ENCODE measurements at places on chromosomes 3 and 15.
A peak's percentile ranks its signal among the peaks of the same experiment; 100 is the strongest.

- DNase-seq = peak; percentile 72
Measured at GRCh38 chr3:161415506-161416231, 44.4 kb upstream of the SPTSSB start.

DNA sequence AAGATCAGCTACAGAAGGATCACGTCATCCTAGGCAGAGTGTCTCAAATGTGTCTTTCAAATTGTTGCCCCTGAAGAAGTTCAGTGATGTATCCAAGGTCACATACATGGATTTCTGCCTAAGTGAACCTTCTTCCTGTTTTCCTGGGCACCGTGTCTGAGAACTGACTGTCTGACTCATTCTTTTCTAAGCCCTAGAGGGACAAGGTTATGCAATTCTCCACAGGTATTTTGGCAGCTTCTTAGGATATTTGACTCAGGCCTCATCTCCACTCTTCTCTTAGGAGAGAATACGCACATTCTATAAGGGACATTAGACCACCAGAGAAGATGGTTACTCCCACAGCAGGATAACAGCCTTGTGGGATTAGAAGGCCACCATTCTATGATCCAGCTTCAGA, 391.9 kb upstream of the THBS1 start:
- peak; percentile 27 for DNase-seq

GRCh38 chr3:148307443-148307843, 390.3 kb upstream of the AGTR1 start:
- no peak for DNase-seq

GRCh38 chr3:70180664-70181063, 131.8 kb downstream of the MDFIC2 start:
- DNase-seq = no peak

DNA sequence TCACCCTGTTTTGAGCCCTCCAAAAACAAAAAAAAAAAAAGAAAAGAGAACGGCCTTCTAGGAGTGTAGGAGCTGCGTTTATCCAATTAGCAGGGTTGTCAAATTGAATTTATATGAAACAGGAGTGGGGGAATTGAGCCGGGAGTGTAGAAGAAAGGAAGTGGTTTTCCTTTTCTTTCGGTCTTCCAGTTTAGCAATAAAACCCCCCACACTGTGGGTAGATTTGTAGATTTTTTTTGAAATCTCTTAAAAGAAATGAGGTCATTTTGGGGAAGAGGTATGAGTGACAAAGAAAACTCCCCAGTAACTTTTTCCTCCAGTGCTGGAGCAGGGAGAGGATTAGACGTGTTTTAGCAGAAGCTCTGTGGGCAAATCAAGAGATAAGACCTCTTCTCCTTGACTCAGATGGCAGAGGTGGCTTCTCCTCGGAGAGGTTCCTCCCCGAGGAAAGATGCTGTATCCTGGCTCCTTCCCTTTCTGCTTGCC, 30.8 kb downstream of the BOC start:
- DNase-seq = no peak

DNA sequence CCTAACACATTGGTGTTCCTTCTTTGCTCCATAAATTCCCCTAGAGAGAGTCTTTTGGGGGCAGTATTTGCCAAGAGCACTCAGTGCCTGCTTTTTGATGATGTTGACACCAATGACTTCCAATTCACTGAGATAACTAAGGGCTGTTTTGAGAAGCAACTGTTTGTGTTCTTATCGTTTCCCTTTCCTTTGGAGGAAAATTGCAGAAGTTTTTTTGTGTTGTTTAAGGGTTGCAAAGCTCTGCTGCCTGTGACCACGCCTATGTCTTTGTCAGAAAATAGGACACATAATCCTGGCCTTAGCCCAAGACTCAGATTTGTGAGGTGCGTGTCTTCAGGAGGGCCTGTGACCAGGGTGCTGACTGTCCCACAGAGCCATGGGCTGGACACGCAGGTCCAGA, 99.6 kb downstream of the FAM43A start:
- DNase-seq = no peak

DNA sequence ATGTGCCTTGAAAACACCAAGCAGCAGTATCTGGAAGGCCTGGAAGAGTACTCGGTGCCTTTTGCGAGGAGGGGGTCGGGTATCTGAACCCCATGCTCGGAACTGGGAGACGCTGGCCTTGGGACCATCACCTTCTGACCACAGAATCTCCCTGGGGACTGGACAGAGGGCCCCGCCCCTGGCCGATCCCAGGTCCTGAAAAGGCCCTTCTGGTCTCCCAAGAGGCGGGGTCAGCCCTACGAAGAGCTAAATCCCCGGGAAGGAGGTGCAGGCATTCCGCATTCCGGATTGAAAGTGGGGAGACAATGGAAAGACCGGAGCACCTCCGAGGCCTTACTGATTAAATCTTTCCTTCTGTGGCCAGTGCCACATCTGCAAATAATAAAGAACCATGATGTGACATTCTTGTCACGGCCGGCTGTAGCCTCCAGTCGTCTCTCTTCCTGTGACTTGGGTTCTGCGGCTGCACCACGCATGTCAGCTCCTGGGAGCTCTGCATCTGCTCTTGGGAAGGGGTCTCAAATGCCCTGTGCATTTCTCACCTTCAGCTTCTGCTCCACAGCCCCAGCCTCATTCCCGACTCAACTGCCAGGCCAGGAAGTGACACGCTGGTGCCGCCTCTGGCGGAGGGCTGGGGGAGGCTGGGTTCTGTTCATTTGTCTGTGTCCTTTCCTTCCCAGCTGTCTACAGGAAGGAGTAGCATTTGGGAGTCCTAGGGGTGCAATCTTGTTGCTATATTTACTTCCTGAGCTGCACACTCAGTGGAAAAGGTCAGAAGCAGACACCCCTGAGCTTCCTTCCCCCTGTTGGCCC, 173.5 kb downstream of the KLF13 start:
- no peak for DNase-seq

DNA sequence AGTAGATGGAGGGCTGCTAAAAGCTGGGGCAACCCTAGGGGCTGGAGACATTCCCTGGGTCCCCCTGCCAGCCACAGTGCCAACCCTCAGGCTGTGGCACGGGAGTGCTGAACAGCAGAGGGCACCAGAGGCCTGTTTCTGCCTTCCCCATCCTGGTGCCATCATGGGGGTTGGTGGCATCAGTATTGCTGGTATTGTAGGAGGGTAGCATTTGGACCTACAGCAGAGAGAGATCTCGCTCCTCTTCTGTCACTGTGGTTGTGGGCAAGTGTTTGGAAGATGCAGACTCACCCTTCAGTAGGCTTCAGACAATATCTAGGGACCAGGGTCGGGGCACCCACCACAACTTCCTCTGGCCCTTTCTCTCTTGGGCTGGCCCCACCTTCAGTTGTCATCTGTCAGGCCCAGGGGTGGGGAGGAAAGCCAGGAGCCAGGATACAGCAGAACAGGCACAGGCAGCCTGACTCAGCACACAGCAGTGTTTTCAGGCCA, 123.5 kb downstream of the RPLP1 start:
- DNase-seq = peak; percentile 70

- no peak for DNase-seq
Measured at GRCh38 chr15:38878926-38879325, 314.3 kb upstream of the RASGRP1 start.

DNA sequence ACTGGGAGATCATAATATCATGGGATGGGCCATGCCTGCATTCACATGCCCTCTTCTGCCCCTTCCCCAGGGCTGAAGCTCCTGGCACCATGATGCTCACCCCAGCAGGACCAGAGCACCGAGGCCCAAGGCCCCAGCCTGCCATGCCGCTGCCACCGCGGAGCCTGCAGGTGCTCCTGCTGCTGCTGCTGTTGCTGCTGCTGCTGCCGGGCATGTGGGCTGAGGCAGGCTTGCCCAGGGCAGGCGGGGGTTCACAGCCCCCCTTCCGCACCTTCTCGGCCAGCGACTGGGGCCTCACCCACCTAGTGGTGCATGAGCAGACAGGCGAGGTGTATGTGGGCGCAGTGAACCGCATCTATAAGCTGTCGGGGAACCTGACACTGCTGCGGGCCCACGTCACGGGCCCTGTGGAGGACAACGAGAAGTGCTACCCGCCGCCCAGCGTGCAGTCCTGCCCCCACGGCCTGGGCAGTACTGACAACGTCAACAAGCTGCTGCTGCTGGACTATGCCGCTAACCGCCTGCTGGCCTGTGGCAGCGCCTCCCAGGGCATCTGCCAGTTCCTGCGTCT, 5.6 kb downstream of the PLXNA1 start:
- no peak for DNase-seq

- no peak for DNase-seq
Measured at GRCh38 chr15:61038387-61038786, 190.7 kb downstream of the RORA start.

- DNase-seq = no peak
Measured at GRCh38 chr15:70920981-70921696, 28.5 kb downstream of the LRRC49 start.

DNA sequence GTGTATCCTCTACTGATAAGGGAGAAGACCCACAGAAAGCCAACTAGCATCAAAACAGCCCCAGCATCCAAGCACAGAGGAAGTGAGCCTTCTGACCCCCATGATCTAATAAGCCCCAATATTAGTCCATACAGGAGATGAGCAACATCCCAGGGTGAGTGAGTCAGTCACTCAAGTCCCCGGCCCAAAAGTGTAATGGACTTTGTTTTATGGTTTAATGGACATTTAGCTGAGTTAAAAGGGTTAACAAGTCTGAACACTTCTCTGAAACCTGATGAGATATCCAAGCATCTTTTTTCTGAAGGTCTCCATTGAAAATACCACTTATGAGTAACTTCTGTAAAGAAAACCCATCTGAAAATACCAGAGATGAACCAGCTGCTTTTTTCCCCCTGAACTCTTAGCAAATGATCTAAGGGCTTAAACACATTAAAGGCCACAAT, 115.6 kb downstream of the GREM1 start:
- no peak for DNase-seq

DNA sequence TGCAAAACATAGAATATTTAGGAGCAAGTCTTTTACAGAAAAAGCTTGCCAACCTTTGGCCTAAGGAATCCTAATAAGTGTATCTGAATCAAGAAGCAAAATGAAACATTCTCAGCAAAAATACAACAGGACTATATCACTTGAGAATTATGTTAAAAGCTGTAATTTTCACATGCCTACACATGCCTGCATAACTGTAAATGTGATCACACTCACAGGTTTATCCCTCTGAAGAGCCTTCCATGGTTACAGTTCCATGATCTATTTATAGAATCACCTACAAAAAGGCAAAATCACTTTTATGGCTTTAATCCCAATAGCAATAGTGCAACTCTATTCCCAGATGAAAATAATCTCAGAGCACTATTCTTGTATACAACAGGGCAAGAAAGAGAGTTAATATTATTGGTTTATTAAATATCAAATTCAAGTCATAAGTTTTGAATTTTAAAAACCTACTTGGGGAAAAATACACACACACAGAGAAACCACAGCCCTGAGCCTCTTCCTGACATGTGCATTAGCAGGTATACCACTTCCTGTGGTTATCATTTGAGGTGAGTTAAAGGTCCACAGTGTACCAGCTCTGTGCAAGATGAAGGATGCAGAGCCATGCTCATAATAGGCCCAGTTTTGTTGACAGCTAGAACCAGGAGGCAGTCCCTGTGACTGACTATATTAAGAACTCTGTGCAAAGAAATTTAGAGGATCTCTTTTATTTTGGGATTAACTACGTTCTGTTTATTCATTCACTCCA, 252.5 kb upstream of the TGFBR2 start:
- no peak for DNase-seq

DNA sequence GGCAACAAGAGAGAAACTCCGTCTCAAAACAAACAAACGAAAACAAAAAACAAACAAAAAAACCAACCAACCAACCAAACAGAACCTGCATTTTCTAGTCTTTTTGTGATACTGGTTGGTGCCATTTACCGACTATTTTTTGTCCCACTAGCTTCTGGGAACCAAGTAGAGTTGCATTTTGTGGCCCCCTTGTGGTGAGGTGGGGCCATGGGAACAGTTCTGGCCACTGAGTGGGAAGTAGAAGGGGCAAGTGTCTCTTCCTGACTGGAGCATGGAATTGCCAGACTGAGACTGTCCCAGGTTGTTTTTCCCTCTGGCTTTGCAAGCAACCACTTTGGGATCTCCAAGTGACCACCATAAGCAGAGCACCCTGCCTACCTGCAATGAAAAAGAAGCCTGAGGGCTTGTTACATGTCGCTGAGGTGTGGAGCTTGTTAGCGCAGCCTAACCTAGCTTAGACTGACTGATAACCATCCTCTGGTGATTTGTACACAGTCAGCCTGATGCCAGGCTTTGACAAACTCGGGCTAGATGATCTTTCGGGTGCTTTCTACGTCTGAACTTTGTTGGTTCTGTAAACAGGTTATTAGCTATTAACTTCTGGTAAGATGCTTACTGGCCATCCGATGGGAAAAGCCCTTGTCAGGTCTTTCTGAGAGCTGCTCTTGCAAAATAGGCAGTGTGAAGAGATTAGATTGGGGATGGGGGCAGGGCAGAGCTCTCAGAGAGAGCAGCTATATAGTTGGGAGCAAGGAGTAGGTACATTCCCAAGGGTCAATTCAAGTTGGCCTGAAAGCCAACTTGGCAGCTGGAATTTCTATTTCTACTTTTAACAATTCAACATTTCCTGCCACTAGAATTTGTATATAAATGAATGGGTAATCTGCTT, 172.2 kb downstream of the SSR3 start:
- DNase-seq = peak; percentile 30

DNA sequence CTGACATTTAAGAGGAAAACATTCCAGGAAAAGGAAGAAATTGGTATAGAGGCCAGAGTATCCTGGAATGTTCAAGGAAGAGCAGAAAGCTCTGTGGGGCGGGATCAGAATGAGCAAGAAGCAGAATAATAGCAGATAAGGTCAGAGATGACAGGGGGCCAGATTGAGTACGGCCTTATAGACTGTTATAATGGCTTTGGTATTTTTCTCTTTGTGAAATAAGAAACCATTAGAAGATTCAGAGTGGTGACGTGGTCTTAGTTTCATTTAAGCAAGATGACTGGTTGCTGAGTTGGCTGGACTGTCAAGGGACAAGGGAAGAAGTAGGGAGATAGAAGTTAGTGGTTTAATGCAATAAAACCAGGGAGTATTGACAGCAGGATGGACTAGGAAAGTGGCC, 218.3 kb upstream of the SOX2 start:
- DNase-seq = no peak

- no peak for DNase-seq
Measured at GRCh38 chr3:134904776-134905646, 110.0 kb downstream of the EPHB1 start.

DNA sequence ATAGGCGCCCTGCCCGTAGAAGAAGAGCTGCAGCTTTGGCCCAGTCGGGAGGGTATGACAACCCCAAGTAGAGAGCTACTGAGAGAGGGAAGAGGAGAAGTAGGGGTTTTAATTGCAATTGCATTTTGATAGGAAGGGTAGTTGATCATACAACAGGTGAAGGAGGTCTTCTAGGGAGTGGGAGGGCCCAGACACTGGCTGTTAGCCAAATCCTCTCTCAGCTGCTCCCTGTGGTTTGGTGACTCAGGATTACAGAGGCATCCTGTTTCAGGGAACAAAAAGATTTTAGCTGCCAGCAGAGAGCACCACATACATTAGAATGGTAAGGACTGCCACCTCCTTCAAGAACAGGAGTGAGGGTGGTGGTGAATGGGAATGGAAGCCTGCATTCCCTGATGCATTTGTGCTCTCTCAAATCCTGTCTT, 408.9 kb upstream of the THBS1 start:
- DNase-seq = peak; percentile 90

- DNase-seq = peak; percentile 29
Measured at GRCh38 chr15:92391640-92392039, 2.0 kb upstream of the ST8SIA2 start.
